ENCODE measurements at places on chromosomes 3 and 15. TPM values are rescaled to one million over a fixed set of nuclear protein-coding genes. Genes with fewer than 3 reads are reported as not detected.

Gene NR1I2
- 0.73 TPM for total RNA-seq

Gene TRAT1
- 0.58 TPM for total RNA-seq

Gene SLC24A5
- not detected for total RNA-seq

DNA sequence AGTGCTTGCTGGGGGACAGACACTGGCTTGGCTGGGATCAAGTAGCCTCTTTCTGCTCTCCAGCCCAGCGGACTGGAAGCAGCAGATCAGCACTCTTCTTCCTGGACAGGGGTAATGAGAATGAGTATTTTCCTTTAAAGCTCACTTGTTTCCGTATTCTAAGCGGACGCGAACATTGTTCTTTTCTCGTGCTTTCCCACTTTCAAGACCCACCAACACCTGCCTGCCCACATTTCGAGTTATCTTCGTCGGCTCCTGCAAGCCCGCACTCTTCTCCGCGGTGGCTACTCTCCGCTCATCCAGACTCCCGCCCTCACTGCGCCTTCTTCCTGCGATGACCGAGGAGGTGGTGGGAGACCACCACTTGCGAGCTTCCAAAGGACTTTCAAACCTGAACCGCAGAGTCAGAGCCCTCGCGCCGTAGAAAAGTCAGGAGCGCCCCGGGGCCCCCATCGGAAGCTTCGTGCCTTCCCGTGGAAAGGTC, 1.6 kb upstream of the PPM1L start:
- peak overlapping the region; percentile 82 for H3K27ac ChIP-seq

DNA sequence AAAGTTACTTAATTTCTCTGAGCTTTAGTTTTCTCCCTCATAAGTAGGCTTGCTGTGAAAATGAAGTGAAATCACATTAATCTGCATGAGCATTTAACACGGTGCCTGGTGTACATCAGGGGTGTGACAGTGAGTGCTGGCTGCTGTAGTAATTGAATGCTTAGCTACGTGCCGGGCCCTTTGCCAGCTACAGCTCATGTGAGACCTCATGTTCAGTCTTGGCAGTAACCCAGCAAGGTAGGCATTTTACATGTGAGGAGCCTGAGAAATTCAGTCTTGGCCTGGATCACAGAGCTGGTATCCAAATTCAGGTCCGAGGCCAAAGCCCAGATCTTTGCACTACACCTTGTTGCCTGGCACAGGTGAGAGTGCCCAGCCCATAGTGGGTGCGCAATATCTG, 9.1 kb downstream of the GHRL start:
- H3K4me3 ChIP-seq: no peak overlapping the region
- no peaks in the 10 kb centered on the region for H3K4me1 ChIP-seq
- H3K36me3 ChIP-seq: peaks cover 46% of the 10 kb centered on the region
- H3K27ac ChIP-seq: no peak overlapping the region

- H3K36me3 ChIP-seq: no peaks in the 10 kb centered on the region
- no peak for DNase-seq
- no peaks in the 10 kb centered on the region for H3K27me3 ChIP-seq
Measured at GRCh38 chr15:59801649-59802048, 112.5 kb upstream of the BNIP2 start.

DNA sequence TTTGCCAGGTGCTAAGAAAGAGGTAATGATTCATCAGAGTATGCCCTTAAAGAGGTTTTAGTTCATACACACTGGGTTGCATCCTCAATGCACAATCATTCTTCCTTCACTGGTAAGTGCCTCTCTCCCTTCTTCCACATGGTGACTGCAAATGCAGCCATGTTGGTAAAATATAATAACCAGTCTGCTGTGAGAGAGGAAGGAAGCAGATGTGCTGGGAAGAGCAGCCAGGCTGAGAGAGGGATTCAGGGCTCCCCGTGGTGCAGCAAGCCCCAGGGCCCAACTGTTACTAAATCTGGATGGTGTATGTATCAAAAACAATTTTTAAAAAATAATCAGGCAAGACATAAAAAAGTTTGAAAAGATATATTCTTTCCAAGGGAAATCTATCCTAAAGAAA, 498.1 kb downstream of the MAGI1 start:
- no peaks in the 10 kb centered on the region for H3K36me3 ChIP-seq
- no peak overlapping the region for H3K4me3 ChIP-seq
- H3K27ac ChIP-seq: no peak overlapping the region
- no peaks in the 10 kb centered on the region for H3K27me3 ChIP-seq
- no peak for DNase-seq

- H3K4me1 ChIP-seq: no peaks in the 10 kb centered on the region
- H3K27me3 ChIP-seq: no peaks in the 10 kb centered on the region
- no peak for DNase-seq
- no peak overlapping the region for H3K27ac ChIP-seq
Measured at GRCh38 chr15:81926981-81927380, 118.8 kb downstream of the MEX3B start.

GRCh38 chr3:74510261-74510818, 104.1 kb downstream of the CNTN3 start:
- DNase-seq: no peak
- no peak overlapping the region for H3K27ac ChIP-seq
- no peak overlapping the region for H3K4me3 ChIP-seq
- no peaks in the 10 kb centered on the region for H3K36me3 ChIP-seq

DNA sequence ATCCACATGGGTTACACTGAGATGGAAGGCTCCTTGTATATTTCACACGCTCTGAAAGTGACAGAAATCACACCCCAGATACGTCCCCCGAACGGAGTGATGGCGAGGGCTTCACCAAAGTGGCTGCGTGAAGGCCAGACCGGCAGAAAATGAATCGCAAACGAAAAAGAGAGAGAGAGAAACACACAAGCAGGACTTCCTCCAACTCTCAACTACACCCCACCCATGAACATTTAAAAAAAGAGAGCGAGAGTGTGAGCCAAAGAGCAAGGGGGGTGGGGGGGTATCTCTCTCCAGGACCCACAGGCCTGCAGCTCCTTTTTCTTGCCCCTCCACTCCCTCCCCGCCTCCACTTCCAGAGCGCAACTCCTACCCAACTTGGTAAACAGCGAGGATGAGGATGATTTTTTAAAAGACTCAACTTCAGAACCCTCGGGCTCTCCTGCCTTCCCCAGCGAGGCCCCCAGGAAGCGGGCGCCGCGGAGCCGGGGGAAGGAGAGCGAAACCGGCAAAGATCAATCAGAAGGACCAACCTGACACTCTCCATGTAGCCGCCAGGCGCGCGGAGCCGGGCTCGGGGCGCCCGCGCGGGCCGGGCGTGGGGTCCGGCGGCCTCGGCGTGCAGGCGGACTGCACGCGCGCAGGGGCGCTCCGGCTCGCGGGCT, 519.1 kb downstream of the FOXP1 start:
- DNase-seq: peak; percentile 88
- H3K27ac ChIP-seq: peak overlapping the region; percentile 91
- H3K27me3 ChIP-seq: no peaks in the 10 kb centered on the region
- peak overlapping the region; percentile 94 for H3K4me3 ChIP-seq
- no peaks in the 10 kb centered on the region for H3K36me3 ChIP-seq

- no peaks in the 10 kb centered on the region for H3K4me1 ChIP-seq
- no peak overlapping the region for H3K4me3 ChIP-seq
- no peaks in the 10 kb centered on the region for H3K27me3 ChIP-seq
- DNase-seq: no peak
- H3K27ac ChIP-seq: no peak overlapping the region
- no peaks in the 10 kb centered on the region for H3K36me3 ChIP-seq
Measured at GRCh38 chr3:150097588-150097890, 126.8 kb upstream of the PFN2 start.

- no peak overlapping the region for H3K4me3 ChIP-seq
- no peaks in the 10 kb centered on the region for H3K27me3 ChIP-seq
- DNase-seq: no peak
- H3K36me3 ChIP-seq: no peaks in the 10 kb centered on the region
- no peak overlapping the region for H3K27ac ChIP-seq
Measured at GRCh38 chr3:75061806-75062205, 447.3 kb upstream of the CNTN3 start.

GRCh38 chr3:48470286-48470685, 23.7 kb downstream of the ATRIP start:
- no peak for DNase-seq
- H3K27ac ChIP-seq: peak overlapping the region; percentile 99
- H3K4me3 ChIP-seq: no peak overlapping the region

Measured in B cell (primary cell).